ENCODE measurements at places on chromosomes 5 and 9.

DNA sequence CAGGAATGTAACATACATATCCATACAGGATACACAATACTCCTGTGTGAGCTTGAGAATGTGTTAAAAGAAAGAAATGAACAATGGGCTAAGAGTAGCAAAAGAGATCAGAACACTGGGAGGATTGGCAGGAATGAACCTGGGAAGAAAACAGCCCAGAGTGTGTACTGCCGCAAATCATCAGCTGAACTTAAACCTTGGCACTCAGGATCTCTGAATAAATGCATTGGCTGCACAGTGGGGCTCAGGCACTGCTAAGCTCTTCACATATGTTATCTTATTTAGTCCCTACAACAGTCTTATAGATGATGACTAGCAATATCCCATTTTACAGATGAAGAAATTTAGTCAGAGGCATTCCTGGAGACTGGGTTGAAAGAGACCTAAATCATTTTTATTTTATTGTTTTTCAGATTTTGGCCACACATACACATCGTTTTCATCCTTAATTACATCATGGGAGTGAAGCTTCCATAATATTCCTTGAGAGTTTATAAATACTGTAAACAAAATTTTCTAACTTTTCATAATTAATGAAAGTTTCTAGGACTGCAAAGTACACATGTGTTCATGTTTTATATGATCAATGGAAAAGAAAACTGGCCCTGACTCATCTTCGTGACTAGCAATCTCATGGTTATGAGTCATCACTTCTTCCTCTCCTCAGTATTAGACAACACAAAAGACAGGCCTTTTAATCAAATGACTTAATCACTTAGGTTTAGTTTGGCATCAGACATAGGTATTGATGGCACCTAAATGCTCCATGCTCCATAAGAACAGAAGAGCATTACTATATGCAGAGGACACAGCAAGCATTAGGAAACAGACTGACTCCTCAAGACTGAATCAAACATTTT lies 59.2 kb downstream of the CDH18 start:
- DNase-seq = no peak

DNA sequence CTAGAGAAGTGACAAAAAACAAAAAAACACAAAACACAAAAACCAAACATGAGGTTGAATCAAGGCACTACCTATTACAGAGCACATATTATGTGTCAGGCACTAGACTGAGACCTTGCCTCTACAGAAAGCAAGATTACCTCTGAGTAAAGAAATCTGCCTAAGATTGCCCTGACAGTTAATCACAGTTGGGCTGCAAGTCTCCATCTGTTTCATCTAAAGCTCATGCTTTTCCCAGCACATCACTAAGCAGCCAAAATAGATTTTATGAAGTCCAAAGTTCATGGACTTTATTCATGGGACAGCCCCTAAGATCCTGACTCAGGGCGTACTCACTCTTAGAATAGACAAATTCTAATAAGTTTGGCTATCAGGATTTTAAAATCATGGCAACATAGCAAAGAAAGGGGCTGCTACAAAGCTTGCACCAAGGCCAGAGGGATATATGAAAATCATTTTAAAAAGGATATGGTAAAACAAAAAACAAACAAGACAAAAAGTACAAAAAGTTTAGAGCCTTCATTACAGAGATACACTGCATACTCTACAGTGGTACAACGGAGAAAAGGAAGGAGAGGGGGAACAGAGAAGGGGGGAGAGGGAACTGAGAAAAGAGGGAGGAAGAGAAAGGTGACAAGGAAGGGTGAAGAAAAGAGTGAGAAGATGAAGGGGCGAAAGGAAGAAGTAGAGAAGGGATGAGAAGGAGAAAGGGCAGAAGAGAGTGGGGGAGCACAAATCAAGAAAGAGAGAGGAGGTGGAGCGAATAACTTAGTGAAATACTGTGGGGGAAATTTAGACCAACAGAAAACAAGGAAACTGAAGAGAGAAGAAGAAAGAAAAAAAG lies 58.2 kb downstream of the RICTOR start:
- no peak for DNase-seq

DNA sequence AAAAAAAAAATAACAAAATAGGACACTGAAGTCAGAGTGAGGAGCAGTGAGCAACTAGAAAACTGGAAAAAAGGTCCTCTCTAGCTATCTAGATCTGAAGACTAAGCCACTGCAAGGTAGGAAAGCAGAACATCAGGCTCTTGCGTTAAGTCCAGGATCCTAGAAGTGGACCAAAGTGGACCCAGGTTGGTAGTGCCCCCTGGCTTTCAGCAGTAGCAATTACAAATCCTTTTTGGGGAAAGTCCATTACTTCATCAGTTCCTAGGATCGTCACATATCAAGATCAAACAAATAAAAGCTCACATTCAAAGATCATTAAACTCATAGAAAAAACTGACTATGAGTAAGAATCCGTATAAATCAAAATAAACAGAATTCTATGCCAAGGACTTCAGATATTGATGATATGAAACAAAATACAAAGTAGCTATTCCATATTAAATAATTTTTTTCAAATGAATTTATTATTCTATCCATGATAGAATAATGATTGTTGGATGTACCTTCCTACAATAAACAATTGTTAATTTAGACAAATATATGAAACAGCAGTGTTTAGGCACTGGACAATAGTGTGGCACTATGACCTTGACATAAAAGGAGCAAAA lies 6.5 kb upstream of the RICTOR start:
- DNase-seq = no peak

- DNase-seq = no peak
These were observed 19.4 kb upstream of the C1QTNF3 start for GRCh38 chr5:34062419-34062818.

GRCh38 chr5:131532031-131532640 lies 102.9 kb downstream of the RAPGEF6 start:
- DNase-seq = no peak

- no peak for DNase-seq
These were observed 6.8 kb downstream of the NNT start for GRCh38 chr5:43609752-43610151.
